ENCODE measurements at places on chromosomes 1 and 21.

- H3K4me1 ChIP-seq, result no peaks in the 10 kb centered on the region
- H3K27me3 ChIP-seq, result no peaks in the 10 kb centered on the region
- no peak overlapping the region for H3K4me3 ChIP-seq
- no peak for DNase-seq
- no peak overlapping the region for H3K27ac ChIP-seq
- H3K36me3 ChIP-seq, result peaks cover 5% of the 10 kb centered on the region
Observed at GRCh38 chr1:10155087-10155712, 55.2 kb upstream of the KIF1B start.

DNA sequence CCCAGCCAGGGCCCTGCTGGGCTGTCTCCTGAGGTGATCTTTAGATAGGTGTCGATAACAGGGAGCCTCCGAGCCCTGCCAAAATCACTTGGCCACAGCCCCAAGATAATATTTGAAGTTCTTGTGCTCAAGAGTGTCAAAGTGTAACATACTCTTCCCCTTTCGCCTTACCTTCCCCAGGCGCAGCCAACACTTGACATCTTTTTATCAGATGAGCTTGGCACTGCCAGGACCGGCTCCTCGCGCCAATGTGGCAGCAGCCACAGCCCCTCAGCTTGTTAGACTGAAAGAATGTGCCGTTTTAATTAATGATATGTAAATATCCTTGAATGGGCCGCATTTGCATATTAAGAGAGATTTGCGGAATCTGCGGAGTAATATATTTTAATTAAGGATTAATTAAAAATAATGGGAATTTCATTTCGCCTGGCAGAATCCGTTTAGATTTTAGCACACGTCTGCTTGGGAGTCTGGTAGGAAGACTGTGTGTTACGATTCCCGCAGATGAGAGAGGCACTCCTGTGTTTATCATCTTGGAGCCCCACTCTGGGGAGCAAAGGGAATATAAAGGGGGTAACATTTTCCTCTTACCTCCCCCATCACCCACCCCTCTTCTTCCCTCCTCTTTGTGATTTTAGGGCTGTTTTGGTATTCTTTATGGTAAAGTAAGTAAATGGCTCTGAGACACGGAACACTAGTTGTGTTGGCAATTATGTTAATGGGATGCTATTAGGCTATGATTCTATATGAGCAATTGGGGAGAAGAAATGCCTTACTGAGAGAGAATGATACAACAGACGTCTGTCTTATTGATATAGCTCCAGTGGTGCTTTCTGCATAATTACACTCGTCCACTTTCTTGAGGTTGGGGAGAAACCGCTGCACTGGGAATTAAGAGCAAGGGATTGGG lies 109.8 kb downstream of the PBX1 start:
- no peaks in the 10 kb centered on the region for H3K27me3 ChIP-seq
- DNase-seq, result no peak
- H3K4me3 ChIP-seq, result no peak overlapping the region
- H3K27ac ChIP-seq, result no peak overlapping the region
- H3K36me3 ChIP-seq, result no peaks in the 10 kb centered on the region

GRCh38 chr1:157833145-157833544 lies 8.5 kb downstream of the CD5L start:
- H3K27ac ChIP-seq, result no peak overlapping the region
- no peak for DNase-seq
- H3K27me3 ChIP-seq, result peaks cover 6% of the 10 kb centered on the region
- H3K4me3 ChIP-seq, result no peak overlapping the region
- no peaks in the 10 kb centered on the region for H3K4me1 ChIP-seq
- H3K36me3 ChIP-seq, result no peaks in the 10 kb centered on the region

- H3K36me3 ChIP-seq, result no peaks in the 10 kb centered on the region
- DNase-seq, result no peak
- H3K27me3 ChIP-seq, result no peaks in the 10 kb centered on the region
- H3K4me3 ChIP-seq, result no peak overlapping the region
Observed at GRCh38 chr1:187794561-187794960, 965.8 kb downstream of the PLA2G4A start.

DNA sequence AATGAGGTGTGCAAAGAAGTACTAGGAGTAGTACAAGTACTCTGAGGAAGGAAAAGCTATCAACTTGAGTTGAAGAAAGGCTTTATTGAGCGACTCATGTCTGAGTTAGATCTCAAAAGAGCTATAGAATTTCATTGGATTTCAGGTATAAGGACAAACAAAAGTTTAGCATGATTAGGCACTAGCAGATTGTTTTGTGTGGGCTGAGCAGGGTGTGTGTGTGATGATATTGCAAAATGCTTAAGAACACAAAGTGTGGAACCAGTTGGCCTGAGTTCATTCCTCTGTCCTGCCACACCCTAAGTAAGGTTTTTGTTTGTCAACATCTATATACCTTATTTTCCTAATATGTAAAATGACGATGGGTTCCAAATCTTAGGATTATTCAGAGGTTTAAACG lies 158.9 kb downstream of the KCNK2 start:
- no peak for DNase-seq
- H3K4me1 ChIP-seq, result peaks cover 2% of the 10 kb centered on the region
- H3K4me3 ChIP-seq, result no peak overlapping the region
- no peaks in the 10 kb centered on the region for H3K27me3 ChIP-seq
- H3K36me3 ChIP-seq, result peaks cover 10% of the 10 kb centered on the region
- H3K27ac ChIP-seq, result no peak overlapping the region

GRCh38 chr1:207787776-207788175 lies 35.9 kb downstream of the CD46 start:
- no peak for DNase-seq
- no peak overlapping the region for H3K27ac ChIP-seq
- no peak overlapping the region for H3K4me3 ChIP-seq
- H3K27me3 ChIP-seq, result no peaks in the 10 kb centered on the region
- peaks cover 48% of the 10 kb centered on the region for H3K36me3 ChIP-seq

DNA sequence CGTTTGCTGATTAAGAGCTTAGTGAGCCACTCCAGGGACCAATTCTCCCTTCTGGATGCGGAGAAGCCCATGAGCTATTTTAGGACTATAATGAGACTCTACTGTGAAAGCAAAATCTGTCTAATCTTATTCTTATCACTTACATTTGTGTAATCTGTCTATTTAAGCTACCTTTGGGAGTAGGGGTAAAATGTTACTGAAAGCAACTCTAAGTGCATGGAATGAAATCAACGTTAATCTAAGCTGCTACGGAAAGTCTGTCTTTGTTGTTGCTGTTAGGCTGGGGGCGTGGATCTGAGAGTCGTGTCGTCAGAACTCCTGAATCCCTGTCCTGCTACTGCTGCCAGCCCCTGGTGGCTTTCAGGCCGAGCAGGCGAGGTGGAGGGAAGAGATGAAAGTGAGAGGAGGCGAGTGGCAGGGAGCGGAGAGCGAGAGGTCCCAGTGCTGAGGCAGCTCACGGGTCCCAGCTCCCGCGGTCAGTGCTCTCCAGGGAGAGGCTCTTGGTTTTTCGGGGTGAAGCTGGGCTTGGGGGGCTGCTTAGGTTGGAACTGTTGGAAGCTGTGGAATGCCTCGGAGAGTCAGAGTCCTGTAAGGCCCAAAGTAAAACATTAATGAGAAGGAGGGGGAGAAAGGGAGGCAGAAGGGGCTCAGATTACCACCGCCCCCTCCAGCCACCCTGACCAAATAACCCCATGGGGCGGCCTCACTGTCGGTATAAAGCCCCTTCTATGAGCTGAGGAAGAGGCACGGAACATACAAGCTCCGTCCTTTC lies 53.9 kb downstream of the COQ8A start:
- H3K27me3 ChIP-seq, result no peaks in the 10 kb centered on the region
- peaks cover 15% of the 10 kb centered on the region for H3K36me3 ChIP-seq
- H3K4me1 ChIP-seq, result no peaks in the 10 kb centered on the region

DNA sequence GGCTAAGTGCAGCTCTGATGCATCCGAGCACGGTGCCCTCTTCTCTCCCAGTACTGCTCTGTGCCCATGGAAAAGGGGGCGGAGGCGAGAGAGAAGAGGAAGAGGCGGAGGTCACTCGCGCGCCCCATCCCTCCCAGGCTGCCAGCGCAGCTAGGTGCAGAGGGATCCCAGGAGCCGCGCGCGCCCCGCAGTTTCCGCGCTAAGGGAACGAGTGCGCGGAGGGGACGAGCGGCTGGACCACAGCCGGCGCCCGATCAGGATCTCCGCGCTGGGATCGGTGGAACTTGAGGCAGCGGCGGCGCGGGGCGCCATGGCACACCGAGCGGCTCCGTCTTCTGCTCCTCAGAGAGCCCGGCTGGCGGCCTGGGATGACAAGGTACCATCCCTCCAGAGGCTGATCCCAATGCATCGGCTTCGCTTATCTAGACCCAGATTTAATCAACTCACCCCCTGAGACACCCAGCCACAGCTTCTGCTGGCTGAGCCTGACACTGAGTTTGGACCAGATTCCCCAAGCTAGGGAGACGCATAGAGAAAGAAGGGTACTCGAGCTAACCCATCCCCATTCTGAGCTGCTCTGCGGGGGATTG lies at the start of gene PTGFR:
TSS of gene PTGFR (plus strand) at position 114 of the 590 bp plus-strand sequence. CDS start 1,770 bp downstream, outside the sequence.
- peak within 1 kb of the TSS; percentile 78 for H3K4me3 ChIP-seq
- peak within 1 kb of the TSS; percentile 19 for H3K27ac ChIP-seq
- peaks cover 16% of the 10 kb centered on the region for H3K4me1 ChIP-seq

GRCh38 chr1:156421062-156421938 lies 52.3 kb downstream of the RHBG start:
- H3K27ac ChIP-seq, result no peak overlapping the region
- peak overlapping the region; percentile 48 for H3K4me3 ChIP-seq
- H3K4me1 ChIP-seq, result peaks cover 28% of the 10 kb centered on the region
- H3K27me3 ChIP-seq, result peaks cover 53% of the 10 kb centered on the region
- H3K36me3 ChIP-seq, result no peaks in the 10 kb centered on the region

GRCh38 chr21:34715518-34715917 lies 46.7 kb downstream of the CLIC6 start:
- no peak overlapping the region for H3K4me3 ChIP-seq
- peaks cover 14% of the 10 kb centered on the region for H3K27me3 ChIP-seq
- H3K27ac ChIP-seq, result no peak overlapping the region
- H3K36me3 ChIP-seq, result no peaks in the 10 kb centered on the region

DNA sequence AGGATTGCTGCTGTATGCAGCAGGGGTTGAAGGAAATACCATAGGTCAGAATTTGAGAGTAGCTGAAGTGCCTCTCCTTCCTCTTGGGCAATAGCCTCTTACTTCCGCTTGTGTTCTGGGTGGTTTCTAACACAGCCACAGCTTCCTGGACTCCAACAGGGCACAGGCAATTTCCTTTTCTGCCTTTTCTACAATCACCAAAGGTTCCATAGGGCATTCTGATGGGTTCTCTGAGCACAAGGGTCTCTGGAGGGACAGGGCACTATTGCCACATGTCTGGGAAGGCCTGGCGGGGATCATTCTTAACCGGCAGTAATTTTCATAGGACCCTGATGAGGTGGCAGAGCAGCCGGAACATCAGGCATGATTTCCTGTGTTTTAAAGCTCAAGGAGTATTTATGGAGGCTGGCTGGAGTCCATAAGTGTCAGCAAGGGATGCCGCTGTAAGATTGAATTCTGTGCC lies 5.5 kb upstream of the AGTRAP start:
- no peak overlapping the region for H3K27ac ChIP-seq
- H3K36me3 ChIP-seq, result no peaks in the 10 kb centered on the region
- no peaks in the 10 kb centered on the region for H3K27me3 ChIP-seq
- no peak for DNase-seq
- H3K4me1 ChIP-seq, result no peaks in the 10 kb centered on the region

DNA sequence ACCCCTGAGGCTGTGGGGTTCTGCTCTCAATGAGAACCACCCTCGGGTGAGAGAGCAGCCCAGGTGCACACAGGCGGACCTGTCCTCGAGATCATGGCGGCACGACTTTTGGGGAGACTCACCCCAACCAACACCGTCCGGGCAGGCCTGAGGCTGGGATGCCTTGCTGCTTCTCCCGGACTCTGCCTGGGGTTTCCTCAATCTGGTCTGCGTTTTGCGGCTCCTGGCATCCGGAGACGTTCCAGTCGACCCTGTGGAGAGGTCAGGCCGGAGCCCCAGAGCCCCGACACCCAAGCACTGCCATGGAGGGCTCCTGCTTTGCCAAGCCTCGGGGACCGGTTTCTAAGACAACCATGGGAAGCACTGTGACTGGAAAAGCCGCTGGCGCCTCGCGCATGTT lies 3879.7 kb downstream of the SRGAP2C start:
- no peak overlapping the region for H3K4me3 ChIP-seq
- no peak overlapping the region for H3K27ac ChIP-seq
- no peaks in the 10 kb centered on the region for H3K4me1 ChIP-seq
- no peaks in the 10 kb centered on the region for H3K27me3 ChIP-seq
- no peak for DNase-seq
- no peaks in the 10 kb centered on the region for H3K36me3 ChIP-seq

- H3K4me1 ChIP-seq, result no peaks in the 10 kb centered on the region
- no peaks in the 10 kb centered on the region for H3K27me3 ChIP-seq
- no peak for DNase-seq
- H3K27ac ChIP-seq, result no peak overlapping the region
- no peak overlapping the region for H3K4me3 ChIP-seq
Observed at GRCh38 chr1:226073184-226073950, 10.9 kb downstream of the H3-3A start.

GRCh38 chr1:218642033-218642948 lies 297.2 kb downstream of the TGFB2 start:
- no peaks in the 10 kb centered on the region for H3K4me1 ChIP-seq
- no peaks in the 10 kb centered on the region for H3K36me3 ChIP-seq
- H3K27ac ChIP-seq, result no peak overlapping the region
- no peaks in the 10 kb centered on the region for H3K27me3 ChIP-seq

DNA sequence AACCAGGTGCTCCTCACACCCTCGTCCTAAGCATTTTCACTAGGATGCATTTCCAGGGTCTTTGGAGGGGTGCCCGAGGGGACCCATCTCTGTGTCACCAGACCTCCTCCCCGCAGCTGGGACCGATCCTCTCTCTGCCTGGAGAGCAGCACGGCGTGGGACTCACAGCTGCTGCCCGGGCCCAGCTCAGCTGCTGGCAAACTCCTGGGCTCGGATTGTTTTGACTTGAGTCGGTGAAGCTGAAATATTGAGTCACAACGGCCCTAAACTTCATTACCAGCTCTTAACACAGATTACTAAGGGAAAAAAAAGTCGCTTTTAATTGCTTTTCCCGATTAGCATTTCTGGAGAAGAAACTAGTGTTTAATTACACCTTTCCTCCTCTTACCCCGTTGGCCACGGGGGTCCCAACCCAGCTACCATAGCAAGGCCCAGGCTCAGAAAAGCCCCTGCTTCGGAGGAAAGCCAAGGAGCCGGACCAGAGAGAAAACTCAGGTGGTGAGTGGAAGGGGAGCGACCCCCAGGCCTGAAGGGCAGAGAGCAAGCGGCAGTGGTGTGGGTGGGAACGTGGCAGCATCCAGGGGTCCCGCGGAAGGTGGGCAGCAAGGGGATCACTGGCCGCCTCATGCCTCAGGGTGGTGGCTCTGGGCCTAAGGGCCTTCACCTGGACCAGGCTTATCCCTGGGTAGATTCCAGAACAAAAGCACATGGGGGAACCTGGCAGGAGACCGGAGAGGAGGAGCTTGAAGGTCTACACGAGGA lies 41.7 kb downstream of the CASZ1 start:
- no peaks in the 10 kb centered on the region for H3K36me3 ChIP-seq
- H3K4me3 ChIP-seq, result no peak overlapping the region
- H3K4me1 ChIP-seq, result no peaks in the 10 kb centered on the region
- no peak overlapping the region for H3K27ac ChIP-seq
- no peaks in the 10 kb centered on the region for H3K27me3 ChIP-seq
- DNase-seq, result no peak

All from SK-N-SH (cell line).